ENCODE measurements at places on chromosomes 6 and 20.

GRCh38 chr20:14488212-14488611 lies 150.8 kb upstream of the FLRT3 start:
- no peak for DNase-seq

- DNase-seq = no peak
These were observed 174.4 kb upstream of the KCNK16 start for GRCh38 chr6:39496915-39497314.

DNA sequence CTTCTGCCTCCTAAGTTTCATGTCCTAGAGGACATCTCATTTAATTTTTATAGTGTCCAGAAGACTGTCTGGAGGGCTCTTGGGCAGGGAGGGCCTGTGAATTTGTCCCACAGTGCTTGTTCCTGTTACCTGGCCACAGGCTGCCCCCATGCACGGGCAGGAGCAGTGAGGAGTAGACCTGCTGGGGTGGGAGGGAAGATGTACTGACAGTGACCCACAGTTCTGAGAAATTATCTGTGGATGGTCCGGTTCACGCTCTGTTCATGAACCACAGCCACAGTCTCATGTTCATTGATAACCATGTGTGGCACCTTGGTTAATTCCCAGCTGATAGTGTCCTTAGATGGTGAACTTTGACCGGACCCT lies 18.8 kb upstream of the ZNF831 start:
- DNase-seq = no peak

- no peak for DNase-seq
These were observed 219.8 kb downstream of the HIVEP2 start for GRCh38 chr6:142725024-142725770.

DNA sequence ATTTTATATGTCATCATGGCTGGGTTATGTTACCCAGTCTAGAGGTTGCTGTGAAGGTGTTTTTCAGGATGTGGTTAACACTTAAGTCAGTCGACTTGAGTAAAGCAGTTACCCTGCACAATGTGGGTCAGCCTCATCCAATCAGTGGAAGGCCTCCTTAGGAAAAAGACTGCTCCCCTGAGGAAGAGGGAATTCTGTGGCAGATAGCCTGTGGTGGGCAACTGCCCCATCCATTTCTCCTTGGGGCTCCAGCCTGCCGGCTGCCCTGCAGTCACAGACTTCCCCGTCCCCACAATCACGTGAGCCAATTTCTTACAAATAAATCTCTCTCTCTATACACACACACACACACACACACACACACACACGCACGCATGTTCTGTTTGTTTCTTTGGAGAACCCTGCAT lies 34.5 kb upstream of the MPC1 start:
- no peak for DNase-seq

DNA sequence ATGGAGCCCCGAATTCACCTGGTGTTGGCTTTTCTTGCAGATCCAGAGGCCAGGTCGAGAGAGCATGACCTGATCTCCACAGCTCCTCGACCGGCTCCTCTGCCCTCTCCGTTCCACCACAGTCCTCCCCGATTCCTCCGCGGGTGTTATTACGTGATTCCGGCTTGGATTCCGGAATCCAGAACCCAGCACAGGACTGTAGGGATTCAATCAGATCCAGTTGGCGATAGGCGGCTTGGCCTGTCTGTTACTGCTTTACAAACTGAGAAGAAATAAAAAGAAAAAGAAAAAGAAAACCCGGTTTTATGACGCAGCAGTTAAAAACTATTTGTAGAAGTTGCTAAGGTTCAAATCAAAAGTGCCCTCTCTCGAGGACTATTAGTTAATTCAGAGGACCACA lies 222.7 kb downstream of the EYA2 start:
- DNase-seq = no peak

DNA sequence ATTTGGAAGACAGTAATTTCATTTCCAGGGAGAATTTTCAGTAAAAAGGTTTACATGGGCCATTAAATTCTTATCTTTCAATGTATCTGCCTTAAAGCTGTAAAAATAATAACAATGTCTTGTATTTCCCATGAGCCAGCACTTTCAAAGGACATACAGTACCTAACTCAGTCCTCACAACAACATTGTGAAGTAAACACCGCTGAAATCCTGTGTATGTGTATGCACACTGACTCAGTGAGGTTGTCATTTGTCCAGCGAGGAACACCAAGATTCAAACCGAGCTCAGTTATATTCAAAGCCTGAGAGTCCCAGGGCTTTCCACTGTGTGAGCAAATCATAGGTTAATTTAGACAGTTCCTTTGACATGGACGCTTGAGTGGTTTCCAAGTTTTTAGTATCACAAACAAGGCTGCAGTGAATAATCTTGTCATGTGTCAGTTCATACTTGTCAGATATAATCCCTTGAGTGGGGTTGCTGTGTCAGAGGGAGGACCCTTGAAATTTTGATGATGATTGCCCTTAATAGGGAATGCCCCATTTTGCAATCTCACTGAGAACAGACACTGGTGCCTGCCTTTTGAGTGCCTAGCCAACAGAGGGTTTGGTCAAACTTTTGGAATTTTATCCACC lies 50.0 kb upstream of the SLC22A23 start:
- no peak for DNase-seq
